ENCODE measurements at places on chromosomes 6 and 20. TPM values are rescaled to one million over a fixed set of nuclear protein-coding genes. Genes with fewer than 3 reads are reported as not detected.

- DNase-seq: no peak
These were observed 9.8 kb downstream of the NFATC2 start for GRCh38 chr20:51532577-51533191.

- DNase-seq: no peak
These were observed 219.3 kb downstream of the ARHGAP18 start for GRCh38 chr6:129490521-129491255.

DNA sequence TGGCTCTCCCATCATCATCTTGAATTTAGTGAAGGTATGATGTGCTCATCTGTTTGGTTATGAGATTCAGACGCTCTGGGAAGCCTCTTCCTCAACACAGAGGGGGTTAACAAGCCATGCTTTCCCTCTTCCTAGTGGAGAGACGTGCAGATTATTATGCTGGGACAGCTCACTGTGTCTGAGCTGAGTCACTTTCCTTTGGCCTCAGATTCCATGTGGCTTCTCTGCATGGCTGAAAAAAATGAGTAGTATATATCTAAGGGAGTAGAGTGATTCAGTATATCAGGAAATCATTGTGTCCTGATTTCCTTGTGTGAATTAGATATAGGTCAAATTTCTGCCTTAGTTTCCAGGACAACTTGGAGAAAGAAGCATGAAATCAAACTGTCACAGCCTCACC is 52.6 kb downstream of the FIG4 start:
- DNase-seq: no peak

DNA sequence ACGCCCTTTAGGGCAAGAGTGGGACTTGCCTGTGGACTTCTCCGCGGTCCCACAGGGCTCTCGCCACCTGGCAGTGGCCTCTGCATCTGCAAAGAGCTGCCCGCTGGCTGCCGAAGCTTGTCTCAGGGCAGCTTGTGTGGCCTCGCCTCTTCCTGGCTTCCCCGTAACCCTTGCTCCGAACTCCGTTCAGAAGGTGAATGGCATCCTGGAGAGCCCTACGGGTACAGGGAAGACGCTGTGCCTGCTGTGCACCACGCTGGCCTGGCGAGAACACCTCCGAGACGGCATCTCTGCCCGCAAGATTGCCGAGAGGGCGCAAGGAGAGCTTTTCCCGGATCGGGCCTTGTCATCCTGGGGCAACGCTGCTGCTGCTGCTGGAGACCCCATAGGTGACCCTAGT is 3.0 kb downstream of the RTEL1 start:
- no peak for DNase-seq

DNA sequence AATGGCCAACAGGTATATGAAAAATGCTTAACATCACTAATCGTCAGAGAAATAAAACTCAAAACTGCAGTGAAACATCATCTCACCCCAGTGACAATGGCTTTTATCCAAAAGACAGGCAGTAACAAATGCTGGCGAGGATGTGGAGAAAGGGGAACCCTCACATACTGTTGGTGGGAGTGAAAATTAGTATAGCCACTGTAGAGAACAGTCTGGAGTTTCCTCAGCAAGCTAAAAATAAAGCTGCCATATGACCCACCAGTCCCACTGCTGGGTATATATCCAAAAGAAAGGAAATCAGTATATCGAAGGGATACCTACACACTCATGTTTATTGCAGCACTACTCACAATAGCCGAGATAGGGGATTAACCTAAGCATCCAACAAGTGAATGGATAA is 23.4 kb upstream of the INSM1 start:
- no peak for DNase-seq

DNA sequence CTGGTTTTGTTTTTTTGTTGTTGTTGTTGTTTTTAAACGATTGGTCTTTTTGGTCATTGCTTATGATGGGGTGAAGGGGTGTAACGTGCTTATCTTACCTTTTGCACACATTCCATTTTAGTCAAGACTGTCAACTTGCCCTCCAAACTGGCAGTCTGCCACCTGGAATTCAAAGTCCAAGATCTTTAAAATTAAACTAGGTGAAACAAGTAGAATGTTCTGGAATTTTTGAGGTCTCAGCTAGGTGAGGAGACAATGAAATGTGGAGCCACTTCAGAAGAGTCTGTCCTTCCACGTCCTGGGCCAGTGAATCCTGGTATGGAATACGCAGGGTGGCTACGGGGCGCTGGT is 344.6 kb downstream of the ZFAND3 start:
- no peak for DNase-seq

GRCh38 chr20:49308875-49309274 is 31.0 kb upstream of the ZNFX1 start:
- no peak for DNase-seq

DNA sequence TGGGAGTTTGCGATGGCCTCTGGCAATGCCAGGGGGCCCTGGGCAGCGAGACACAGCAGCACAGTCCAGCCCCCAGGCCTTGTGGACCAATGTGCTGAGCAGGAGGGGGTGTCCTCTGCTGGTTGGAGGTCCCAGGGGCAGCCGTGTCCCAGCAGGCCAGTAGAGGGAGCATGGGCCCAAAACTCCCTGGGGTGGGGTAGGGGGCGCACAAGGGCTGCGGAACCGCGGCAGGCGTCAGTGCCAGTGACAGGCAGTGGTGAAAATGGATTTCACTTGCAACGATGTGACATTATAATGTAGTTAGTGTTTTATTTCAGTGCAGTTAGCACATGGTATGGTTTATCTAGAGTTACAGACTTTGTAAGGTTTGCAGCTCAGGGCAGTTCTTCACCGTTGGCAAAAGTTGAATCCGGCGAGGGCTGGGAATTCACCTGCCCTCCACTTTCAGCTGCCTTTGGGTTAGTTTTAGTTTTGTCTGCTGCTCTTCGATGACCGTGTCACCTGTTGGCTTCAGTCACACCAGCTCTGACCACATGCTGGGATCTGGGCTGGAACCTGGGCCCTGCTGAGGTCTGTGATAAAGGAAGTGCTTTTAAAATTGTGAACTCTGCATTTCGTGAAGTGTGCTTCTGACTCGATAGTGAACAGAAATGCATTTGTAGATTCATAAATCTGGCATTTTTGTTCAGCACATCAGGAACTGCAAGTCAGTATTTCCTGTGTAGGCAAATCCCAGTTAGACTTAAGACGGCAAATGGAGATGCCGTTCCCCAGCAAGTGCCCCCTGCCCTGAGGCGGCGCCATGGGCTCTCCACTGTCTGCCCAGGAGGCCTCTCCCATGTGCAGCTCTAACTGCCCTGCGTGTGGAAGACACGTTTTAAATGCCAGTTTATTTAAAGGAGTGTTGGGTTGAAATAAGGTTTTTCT is 46.8 kb downstream of the PYGB start:
- DNase-seq: no peak

DNA sequence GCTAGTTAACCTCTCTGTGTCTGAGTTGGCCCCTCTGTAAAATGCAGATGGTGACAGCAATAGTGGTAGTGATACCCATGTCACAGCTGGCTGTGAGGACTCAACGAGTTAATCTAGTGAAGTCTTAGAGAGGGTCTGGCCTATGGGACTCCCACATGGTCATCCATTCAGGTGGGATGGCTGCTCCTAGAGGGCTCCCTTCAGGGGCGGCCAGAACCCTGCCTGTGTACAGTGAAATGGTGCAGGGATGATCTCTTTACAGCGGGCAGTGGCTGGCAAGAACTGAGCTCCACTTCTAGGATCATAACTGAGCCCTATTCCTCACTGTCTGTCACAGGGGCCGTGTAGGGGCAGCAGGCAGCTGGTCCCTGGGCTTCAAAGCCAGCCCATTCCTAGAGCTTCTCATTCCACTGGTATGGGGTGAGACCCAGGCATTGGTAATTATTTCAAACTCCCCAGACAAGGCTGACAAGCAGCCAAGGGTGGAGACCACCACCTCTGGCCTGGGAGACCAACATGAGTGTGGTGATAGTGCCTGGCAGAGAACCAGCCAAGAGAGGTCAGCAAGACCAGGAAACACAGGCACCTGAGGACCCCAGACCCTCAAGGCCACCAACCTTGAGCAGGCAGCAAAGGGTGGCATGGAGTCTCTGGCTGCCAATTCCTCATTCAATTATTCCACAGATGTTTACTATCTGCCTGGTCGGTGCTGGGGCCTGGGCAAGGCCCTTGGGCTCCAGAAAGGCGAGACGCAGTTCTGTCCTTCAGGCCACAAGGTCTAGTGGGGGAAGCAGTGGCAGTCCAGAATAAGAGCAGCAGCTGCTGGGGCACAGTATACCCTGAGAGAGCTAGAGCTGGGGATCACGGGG is 103.4 kb downstream of the MRPL14 start:
- no peak for DNase-seq

The FBXO30 gene
- 31.7 TPM for total RNA-seq

The RAD21L1 gene
- total RNA-seq: not detected

Data from urinary bladder (tissue), 4 donors.